ENCODE measurements at places on chromosomes 5 and 9. TPM values are rescaled to one million over a fixed set of nuclear protein-coding genes. Genes with fewer than 3 reads are reported as not detected.

The OTULINL gene
- 1.0 TPM for total RNA-seq

The PCDHB10 gene
- 0.15 TPM for total RNA-seq

The ARAP3 gene
- total RNA-seq, result 9.9 TPM

The FGF18 gene
- total RNA-seq, result not detected

The TCF7 gene
- 2.7 TPM for total RNA-seq

The CDH18 gene
- total RNA-seq, result 0.34 TPM

The NTRK2 gene
- under 0.01 TPM for total RNA-seq
